ENCODE measurements at places on chromosomes 6 and 20. TPM values are rescaled to one million over a fixed set of nuclear protein-coding genes. Genes with fewer than 3 reads are reported as not detected.

GRCh38 chr6:15359335-15359862 lies 113.5 kb downstream of the JARID2 start:
- H3K36me3 ChIP-seq = peaks cover 13% of the 10 kb centered on the region
- H3K27me3 ChIP-seq = no peaks in the 10 kb centered on the region

The VIP gene
- total RNA-seq = not detected

The MATN4 gene
- 0.70 TPM for total RNA-seq

The C6orf58 gene
- not detected for total RNA-seq

DNA sequence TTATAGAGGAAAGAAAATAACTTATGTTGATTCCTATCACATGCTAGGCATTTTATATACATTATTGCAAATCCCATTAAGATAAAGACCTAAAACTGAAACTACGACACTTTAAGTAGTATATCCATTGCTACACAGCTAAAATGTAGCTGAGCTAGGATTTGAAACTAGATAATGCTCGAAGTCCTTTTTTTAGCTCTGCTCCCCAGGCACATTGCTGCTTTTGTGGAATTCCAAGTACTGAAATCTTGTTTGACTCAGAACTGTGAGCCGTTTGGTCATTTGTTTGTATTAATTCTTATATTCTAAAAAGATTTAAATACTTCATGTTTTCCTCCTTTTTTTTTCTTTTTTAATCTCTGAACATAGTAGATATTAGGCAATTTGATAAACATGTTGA lies 644.8 kb downstream of the HACE1 start:
- H3K4me1 ChIP-seq = no peaks in the 10 kb centered on the region
- H3K36me3 ChIP-seq = no peaks in the 10 kb centered on the region
- no peak overlapping the region for H3K27ac ChIP-seq

The RAMACL gene
- total RNA-seq = 0.31 TPM

DNA sequence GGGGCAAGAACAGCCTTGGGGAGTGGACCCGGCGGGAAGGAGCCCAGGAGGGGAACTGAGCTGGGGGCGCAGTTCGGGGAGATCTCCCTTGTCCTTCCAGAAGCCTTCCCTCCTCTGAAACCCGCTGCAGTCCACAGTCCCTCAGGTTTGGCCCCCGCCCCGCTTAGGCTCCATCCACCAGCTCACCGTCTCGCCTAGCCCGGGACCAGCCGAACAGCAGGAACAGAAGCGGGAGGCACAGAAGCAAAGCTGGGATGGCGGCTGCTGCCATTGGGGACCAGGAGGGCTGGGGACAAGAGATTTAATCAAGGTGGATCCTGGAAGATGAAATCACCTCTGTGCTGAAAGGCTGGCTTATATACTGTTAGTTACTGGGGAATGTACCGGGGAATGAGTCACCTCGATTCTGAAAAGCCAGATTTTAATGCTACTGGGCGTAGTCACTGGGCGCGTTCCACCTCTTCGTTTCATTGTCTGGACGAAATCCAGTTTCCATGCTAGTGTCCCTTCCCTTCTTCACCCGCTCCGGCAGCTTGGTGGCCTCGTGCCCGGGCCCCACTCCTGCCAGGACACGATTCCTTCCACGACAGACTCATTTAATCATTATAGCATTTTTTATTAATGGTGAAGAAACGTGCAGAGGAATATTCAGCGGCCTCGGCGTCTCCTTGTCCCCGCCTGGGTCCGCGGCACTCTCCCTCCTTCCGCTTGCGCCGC lies at the start of gene RAET1L:
TSS of gene RAET1L (minus strand) at position 332 of the 717 bp plus-strand sequence. CDS start at position 271, 61 bp downstream.
- H3K4me1 ChIP-seq = peaks cover 15% of the 10 kb centered on the region
- H3K27me3 ChIP-seq = peaks cover 38% of the 10 kb centered on the region
- no peak within 1 kb of the TSS for H3K27ac ChIP-seq

The CPNE5 gene
- 1.5 TPM for total RNA-seq

DNA sequence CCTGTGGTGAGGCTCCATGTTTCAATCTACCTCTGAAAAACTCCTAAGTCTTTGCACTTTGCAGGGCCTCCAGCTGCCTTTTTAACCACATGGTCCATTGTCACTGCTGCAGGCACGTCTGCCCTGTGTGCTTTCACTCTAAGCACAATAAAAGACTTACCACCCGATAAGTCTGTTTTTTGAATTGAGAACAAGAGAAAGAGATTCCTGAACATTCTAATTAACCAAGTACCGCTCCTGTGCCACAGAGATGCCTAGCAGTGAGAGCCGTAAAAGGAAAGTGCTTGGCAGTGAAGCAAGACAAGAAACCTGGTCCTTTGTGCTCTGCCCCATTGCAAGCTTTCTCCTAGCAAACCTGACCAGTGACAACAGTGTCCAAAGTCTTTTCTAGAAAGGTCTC lies 487.6 kb upstream of the FLRT3 start:
- H3K4me3 ChIP-seq = no peak overlapping the region
- DNase-seq = no peak
- no peaks in the 10 kb centered on the region for H3K4me1 ChIP-seq
- H3K36me3 ChIP-seq = no peaks in the 10 kb centered on the region

The FITM2 gene
- total RNA-seq = 1.8 TPM

DNA sequence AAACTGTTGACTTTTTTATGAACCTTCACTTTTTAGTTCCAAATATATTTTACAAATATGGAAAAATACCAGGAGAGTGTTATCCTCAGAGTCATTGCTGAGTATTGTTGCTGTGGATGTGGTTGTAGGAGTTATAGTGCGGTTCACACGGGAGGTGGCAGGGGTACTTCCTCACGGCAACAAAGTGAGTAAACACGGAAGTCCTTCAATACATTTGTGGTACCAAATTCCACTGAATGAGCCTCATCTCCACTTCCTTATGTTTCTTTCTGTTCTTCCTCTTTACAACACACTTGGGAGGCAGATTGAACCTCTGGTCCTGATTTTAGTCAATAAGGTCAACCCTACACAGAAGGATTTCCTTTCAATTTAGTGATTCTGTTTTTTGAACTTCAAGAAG lies 371.8 kb downstream of the BTBD3 start:
- H3K27me3 ChIP-seq = no peaks in the 10 kb centered on the region
- DNase-seq = no peak
- no peak overlapping the region for H3K4me3 ChIP-seq
- no peaks in the 10 kb centered on the region for H3K36me3 ChIP-seq
- no peak overlapping the region for H3K27ac ChIP-seq

The CAP2 gene
- total RNA-seq = not detected

The FAM120B gene
- 20.0 TPM for total RNA-seq

- no peaks in the 10 kb centered on the region for H3K4me1 ChIP-seq
- H3K36me3 ChIP-seq = no peaks in the 10 kb centered on the region
- no peak for DNase-seq
These were observed 324.2 kb downstream of the UBE3D start for GRCh38 chr6:82741325-82741995.

GRCh38 chr20:19749618-19750071 lies 8.4 kb upstream of the RIN2 start:
- no peak for DNase-seq
- H3K27me3 ChIP-seq = peaks cover 14% of the 10 kb centered on the region
- no peak overlapping the region for H3K4me3 ChIP-seq
- no peak overlapping the region for H3K27ac ChIP-seq
- H3K36me3 ChIP-seq = no peaks in the 10 kb centered on the region

Data from activated CD4-positive, alpha-beta memory T cell treated with anti-CD3 and anti-CD28 coated beads for 36 hours (primary cell).